Mammary epithelial cell (primary cell): ENCODE measurements at places on chromosomes 5 and 9. TPM values are rescaled to one million over a fixed set of nuclear protein-coding genes. Genes with fewer than 3 reads are reported as not detected.

DNA sequence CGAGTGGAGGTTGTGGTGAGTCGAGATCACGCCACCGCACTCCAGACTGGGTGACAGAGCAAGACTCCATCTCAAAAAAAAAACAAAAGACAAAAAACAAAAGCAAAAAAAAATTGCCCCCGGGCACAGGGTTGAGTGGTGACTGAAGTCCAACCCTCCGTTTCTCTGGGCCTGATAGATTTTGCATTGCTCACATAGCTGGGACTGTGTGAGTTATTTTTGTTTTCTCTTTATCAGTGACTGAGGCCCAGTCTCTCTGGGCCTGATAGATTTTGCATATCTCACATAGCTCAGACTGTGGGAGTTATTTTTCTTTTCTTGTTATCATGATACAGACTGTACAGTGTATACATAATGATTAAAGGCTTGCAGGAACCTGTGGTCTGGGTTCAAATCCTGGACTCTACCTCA is 2.6 kb upstream of the SLC28A3 start:
- no peak for DNase-seq

GRCh38 chr5:173327948-173328843 is at the start of gene STC2:
Gene STC2 (minus strand): TSS chr5:173328414. CDS start chr5:173328193, 221 bp downstream.
- DNase-seq: peak; percentile 50

DNA sequence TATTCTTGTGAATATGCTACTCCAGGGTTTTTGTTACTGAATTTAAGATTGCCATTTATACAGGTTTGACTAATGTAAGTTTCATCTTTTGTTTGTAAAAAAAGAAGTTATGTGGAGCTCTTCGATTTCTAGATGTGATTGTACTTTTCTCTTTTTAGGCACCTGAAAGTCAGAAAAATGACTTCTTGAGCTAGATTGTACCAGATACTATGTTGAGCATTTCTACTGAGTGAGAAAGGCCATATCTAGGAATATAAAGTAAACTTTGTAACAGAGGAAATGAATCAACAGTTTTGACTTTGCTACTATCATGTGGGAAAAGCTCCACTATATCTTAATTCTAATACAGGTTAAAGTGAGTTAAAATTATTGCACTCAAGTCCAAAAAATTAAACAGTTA is 25.1 kb downstream of the SMC5 start:
- DNase-seq: no peak

GRCh38 chr9:31023847-31024246 is 1360.6 kb upstream of the ACO1 start:
- DNase-seq: no peak

DNA sequence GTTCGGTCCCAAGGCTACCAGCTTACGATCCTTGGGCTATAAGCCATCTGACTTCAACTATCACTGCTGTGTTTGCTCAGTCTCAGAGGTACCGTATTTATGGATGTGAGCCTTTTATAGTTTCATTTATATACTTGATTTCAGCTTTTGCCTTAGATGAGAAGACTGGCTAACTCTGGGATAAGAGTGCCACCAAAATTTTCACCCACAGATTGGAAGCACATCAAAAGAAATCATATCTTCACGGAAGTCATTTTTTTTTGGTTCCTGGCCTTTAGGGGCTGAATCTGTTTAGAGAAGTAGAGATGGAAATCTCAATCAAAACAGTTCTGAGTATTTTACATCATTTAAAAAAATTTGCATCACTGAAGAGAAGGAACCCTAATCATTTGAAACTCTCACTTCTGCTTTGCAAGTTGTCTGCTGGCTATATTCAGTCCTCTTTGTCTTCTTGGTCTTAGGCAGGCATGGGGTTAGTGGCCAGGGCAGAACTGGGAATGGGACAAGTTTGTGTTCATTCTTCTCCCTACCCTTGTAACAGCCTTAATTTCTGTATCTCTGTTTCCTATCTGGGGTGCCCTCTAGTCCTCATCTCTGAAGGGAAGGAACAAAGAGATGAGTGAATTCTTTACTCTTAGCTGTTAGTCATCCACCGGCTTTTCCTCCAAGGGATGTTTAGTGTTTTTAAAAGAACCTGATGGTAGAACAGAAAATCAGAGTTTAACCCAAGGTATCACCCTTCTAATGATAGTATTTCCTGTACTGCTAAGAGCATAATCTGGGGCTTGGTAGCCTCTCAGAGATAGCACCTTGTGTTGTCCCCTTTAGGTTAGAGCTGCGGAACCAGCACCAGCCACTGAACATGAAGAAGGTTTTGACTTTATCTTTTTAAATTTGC is 14.1 kb upstream of the TNFAIP8 start:
- DNase-seq: no peak

DNA sequence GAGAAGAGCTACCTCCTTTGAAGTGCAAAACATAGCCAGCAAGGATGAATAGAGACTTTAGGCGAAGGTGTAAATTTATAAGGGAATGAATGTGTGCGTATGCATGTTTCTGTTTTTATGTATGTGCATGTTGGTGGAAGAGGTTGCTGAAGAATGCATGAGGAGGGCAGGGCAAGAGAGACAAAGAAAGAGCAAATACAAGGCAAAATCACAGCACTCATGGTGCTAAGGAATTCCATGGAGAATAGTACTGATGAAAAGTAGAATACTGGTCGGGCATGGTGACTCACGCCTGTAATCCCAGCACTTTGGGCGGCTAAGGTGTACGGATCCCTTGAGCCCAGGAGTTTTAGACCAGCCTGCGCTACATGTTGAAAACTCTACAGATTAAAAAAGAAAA is 762.1 kb upstream of the PTPRD start:
- DNase-seq: no peak

- DNase-seq: no peak
Observed at GRCh38 chr9:6894135-6894534, 136.4 kb downstream of the KDM4C start.

GRCh38 chr5:172941067-172941516 is 18.1 kb upstream of the RPL26L1 start:
- DNase-seq: no peak

DNA sequence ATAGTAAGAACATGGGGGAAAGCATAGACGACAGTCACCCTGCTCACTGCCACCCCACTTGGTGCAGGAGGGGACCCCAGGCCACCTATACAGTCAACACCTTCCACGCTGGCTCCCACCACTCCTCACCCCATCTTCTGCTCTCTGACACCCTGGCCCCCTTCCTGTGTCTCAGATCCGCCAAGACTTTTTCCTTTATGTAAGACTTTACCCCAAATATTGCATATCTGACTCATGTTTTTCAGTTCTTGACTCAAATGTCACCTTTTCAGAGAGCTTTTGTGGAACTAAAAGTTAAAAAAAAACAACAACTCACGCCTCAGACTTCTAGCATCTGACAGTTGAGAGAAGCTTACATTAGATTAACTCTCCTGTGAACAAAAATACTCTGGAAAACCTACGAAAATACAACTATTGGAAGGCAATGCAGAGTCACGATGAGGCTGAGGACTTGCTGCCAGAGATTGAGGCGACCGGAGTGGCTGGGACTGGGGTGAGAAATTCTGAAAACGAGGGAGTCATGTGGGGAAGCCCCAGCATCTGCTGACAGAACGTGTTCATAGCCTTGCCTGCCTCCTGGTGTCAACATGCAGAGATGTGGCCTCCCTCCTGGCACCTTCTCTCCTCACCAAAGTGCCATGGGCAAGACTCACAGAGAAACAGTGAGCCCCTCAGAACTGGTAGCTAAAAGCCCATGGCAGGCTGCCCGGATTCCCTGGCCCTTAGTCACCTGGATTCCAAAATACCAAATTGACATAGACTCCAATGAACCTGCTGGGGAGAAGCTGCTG is 22.4 kb upstream of the FCN2 start:
- peak; percentile 72 for DNase-seq

DNA sequence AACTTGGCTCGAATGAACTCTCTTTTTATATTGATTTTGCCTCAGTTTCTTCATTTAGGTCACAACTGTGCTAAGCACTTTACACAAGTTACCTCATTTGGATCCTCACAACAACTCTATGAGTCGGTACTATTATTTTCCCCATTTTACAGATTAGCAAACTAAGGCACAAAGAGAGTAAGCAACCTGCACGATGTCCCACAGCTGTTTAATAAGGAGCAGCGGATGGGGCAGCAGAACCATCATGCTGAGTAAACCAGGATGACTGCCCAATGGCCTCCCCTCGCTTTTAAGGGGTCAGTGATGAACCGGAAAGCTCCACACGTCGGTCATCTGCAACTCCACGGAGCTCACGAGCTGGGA is 607 bp downstream of the PRELID2 start:
- DNase-seq: no peak

GRCh38 chr5:168852329-168852728 is 273.2 kb upstream of the PANK3 start:
- no peak for DNase-seq

DNA sequence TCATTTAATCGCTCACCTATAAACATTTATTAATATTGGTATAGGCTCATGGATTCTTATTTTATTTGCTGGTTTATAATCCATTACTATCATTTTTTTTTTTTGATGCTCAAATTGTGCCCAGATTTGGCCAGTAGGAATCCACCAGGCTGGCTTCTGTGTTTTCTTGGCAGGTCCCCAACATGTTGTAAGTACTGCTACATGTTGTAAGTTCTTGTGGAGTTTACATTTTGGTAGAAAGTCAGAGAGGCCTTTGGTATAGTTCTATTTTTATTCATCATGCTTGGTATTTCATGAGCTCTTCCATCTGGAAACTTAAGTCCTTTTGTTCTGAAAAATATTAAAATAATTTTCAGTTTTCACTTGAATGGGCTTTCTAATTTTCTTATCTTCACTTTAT is 47.1 kb downstream of the MAT2B start:
- no peak for DNase-seq

DNA sequence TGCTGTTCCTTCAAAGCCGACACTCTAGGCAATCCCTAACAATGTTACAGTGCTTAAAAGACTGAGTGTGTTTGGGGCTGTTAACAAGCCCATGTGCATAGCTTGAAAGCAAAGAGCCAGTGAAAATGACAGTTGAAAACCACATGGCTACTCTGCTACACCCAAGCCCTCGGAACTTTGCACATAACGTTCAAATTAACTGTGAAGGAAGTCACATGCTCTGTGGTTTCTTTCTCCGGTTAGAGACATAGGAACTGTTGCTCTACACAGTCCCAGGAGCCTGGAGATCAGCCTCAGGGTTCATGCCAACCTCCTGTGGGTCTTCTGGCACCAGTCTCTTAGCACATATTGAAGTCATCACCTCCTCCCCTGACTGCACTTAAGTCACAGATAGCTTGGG is 51.1 kb downstream of the C9orf152 start:
- DNase-seq: no peak

DNA sequence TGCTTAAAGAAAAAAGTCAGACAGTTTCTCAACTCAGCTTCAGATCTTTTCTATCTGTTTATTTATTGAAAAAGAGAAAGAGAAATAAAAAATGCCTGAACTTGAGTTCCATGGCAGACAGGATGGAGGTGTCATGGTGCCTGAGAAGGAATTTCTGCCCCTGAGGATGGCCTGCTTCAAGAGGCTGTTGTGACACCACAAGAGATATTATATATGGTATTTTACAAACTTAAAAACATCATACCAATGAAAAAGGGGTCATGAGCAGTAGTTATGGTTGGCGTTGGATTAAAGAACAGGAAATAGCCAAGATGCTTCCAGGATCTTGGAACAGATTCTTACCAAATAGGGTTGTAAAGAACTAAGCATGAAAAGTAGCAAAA is 344.6 kb downstream of the GLIS3 start:
- no peak for DNase-seq

DNA sequence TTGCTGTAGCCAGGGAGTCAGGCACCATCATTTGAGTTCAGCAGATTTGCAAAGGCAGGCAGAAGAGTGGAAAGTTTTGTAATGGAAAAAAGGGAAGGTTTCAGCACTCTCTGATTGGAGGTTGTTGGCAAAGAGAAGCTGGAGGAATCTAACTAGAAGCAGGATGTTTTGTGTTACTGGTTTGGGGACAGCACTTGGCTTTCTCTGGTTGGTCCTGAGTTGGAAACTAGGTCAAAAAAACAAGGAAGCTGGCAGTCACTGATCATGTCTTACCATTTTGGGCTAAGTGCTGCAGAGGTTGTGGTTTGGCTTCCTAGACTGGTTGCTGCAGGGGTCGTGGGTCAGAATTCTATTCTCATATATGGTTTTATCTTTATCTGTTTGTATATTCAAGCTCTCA is 189.8 kb downstream of the DRD1 start:
- DNase-seq: no peak

DNA sequence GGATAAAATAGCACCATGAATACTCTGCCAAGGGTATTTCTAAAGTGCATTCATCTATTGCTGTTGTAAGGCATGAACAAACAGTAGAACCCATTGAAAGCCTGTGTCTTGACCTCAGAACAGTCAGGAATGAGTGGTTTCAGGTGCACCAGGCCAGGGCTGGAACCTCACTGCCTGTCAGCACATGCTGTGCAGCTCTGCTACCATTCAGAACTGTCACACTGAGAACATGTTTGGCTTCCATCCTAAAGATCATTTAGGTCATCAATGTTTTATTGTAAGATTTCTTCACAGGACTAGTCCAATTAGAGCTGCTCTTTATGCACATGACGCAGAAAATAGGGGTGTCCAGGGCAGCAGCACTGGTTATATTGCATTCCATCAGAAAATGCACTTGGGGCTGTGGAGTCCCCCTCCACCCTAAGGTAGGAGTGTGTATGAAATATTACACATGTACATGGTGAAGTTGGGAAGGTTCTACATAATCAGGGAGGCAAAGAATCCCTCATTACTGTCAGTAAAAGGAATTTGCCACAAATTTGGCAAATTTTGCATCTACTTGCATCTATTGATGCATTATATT is 408.0 kb downstream of the CTNND2 start:
- peak; percentile 11 for DNase-seq

- DNase-seq: no peak
Observed at GRCh38 chr5:20536341-20536740, 548.3 kb upstream of the CDH18 start.

DNA sequence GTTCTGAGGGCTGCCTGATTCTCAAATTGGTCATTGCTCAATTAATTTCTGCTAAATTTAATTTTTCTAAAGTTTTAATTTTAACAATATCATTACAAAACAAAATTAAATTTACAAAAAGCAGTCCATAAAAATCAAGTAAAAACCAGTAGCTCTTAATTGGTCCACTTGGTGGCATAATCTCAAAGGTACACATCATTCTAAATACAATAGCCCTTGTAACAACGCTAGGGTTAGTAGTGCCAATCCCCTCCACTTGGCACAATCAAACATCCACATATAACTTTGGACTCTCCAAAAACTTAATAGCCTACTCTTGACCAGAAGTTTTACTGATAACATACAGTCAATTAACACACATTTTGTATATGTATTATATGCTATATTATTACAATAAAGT is 1.9 kb upstream of the NDUFB6 start:
- no peak for DNase-seq

- no peak for DNase-seq
Observed at GRCh38 chr5:136311999-136312398, 53.3 kb downstream of the TRPC7 start.

Gene ZNF454
- total RNA-seq: 0.17 TPM

Gene SAXO1
- total RNA-seq: not detected

Gene FOXD4L5
- total RNA-seq: 0.67 TPM

Gene FYB1
- 2.0 TPM for total RNA-seq

Gene ERP44
- total RNA-seq: 11.0 TPM

Gene PCDHGA11
- total RNA-seq: 1.2 and 1.5 TPM in 2 replicates

Gene GARIN3
- not detected in 2 replicates for total RNA-seq

Gene FCN2
- not detected in 2 replicates for total RNA-seq

Gene LCN15
- not detected for total RNA-seq

Gene PTPRD
- 0.27 and 0.33 TPM in 2 replicates for total RNA-seq

Gene IER5L
- total RNA-seq: 34.2 TPM

Gene IL3
- total RNA-seq: not detected

Gene RNF183
- not detected for total RNA-seq

Gene SLC44A1
- total RNA-seq: 35.7 TPM
